ENCODE measurements at places on chromosomes 2 and 18.
A peak's percentile ranks its signal among the peaks of the same experiment; 100 is the strongest.

GRCh38 chr2:235577404-235578330, 83.8 kb downstream of the AGAP1 start:
- DNase-seq: peak; percentile 83

- no peak for DNase-seq
Measured at GRCh38 chr2:105560157-105560556, 161.3 kb upstream of the FHL2 start.

- DNase-seq: no peak
Measured at GRCh38 chr2:130884503-130884902, 47.8 kb downstream of the ARHGEF4 start.

GRCh38 chr2:39487398-39488250, 50.5 kb upstream of the MAP4K3 start:
- DNase-seq: no peak

DNA sequence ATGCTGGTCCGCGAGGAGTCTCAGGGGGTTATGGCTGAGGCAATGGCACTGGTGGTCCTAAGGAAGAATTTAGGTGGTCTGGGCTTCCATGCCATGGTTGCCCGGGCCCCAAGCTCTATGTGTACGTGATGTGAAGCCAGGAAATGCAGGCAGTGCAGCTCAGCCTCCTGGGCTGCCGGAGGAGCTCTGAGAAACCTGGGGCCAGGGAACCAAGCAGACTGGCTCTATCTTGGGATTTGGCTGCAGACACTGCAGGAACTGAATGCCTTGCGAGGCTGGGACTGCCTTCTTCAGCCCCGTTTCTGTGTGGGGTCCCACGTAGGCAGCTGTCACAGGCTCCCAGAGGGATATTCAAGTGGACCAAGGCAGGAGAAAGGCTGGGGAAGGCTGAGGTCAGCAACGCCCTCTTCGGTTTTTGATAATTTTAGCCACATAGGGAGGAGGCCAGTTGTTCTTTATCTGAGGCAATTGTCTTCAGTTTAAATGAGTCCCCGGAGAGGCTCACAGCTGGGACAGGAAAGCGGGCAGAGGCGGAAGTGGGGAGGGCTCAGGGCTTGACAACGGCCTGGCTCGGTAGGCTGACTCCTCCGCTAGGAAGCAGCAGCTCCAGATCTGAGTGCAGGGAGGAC, 77.7 kb downstream of the RHOB start:
- no peak for DNase-seq
